ENCODE measurements at places on chromosomes 2 and 18.

DNA sequence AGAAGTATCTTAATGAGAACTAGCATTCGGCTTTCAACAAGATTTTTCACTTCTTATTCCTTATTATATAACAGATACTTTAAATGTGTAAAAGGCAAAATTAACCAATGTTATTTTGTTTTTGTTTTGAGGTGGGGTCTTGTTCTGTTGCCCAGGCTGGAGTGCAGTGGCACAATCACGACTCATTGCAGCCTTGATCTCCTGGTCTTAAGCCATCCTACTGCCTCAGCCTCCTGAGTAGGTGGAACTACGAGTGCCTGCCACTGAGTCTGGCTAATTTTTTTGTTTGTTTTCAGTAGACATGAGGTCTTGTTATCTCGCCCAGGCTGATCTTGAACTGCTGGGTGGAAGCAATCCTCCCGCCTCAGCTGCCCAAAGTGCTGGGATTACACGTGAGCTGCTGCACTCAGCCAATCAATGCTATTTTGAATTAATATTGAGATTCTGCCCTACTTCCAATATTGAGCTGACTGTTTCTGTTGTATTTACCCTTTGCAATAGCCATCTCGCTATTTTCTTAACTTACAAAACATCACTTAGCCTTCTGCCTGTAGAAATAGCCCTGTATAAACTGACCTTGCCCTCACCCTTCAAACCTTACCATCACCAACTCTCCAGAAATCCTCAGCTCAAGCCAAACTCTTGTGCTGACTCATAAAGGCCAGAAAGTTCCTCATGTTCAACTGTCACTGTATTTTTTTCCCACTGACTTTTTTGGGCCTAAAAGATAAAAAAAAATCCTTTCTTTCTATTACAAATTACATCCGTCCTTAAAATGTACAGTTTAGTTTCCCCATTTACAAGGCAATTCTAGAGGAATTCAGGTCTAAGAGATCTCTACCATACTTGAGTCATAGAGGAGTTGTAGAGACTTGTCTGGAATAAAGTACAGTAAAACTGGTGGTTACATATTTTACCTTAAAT, 94.3 kb downstream of the OLA1 start:
- no peak for DNase-seq

DNA sequence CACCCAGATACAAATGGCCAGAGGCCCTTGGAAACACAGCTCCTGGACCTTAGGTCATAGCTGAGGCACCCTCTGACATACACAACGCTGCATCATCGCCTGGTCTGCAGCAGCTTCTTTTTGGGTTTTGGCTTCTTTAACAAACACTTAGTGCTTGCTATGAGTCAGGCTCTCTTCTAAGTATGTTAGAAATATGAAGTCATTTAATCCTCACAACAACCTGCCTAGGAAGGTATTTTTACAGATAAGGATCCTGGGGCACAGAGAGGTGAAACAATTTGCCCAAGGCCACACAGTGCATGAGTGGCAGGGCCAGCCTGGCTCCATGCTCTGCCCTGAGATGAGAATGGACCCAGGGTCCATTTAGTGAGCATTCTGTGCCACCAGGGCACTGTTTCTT, 96.6 kb downstream of the TMEM17 start:
- no peak for DNase-seq

DNA sequence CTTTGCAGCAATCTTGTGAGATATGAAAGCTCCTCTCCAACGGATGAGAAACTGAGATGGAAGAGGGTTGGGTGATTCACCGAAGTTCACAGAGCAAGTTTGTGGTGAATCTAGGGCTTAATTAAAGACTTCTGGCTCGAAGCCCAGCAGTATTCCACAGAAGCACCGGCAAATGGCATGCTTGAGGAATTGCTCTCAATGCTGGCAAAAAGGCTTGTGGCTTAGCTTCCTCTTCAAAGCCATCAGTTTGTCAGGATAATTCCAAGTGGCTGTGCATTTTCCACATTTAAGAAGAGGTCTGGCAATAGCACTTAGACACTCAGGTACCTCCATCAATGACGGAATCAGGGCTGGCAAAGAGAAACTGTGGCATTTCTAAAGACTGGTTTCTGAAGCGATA, 98.7 kb upstream of the SLC66A3 start:
- DNase-seq: no peak

GRCh38 chr2:222033541-222033940, 265.3 kb downstream of the PAX3 start:
- DNase-seq: no peak

DNA sequence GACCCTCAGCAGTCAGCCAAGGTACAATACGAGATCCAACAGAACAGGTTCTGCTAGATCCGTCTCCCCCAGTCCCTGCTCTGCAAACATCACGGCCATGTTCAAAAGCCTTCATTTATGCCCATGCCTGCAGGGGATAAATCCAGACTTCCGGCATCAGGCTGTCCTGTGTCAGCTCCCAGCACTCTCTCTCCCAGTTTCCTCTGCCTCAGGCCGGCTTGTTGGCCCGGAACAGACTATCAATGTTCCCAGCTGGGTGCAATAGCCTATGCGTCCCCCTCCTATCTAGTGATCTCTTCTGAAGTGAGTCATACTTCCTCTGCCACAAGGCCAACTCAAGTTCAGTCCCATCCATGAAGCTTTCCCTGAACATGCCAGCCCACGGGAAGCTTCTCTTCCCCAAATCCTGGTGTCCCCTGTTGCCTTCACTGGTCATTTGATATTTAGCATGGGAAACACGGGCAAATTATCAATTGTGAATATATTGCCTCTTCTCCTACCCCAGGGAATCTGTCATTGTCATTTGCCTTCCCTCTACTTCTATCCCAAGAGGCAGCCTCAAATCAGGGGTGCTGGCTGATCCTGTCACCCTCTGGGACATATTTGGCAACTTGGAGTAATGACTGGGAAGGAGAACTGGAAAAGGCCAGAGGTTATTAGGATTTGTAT, 51.1 kb downstream of the CAPN13 start:
- no peak for DNase-seq

DNA sequence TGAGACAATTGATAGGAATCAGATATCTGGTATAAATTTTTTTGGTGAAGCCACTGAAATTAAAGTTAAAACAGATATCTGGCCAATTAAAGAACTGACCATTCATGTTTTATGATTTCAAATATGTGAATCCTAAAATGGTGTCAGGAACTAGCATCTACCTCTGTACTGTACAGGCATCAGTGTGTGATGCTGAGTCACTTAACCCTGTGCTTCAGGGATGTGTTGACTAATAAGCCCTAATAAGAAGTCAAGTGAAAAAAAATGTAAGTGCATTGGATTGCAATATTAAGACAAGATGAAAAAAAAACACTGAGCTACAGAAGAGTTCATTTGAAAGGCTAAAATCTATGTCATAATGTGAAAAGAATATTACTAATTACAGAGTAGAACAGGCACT, 9.1 kb upstream of the UNC80 start:
- DNase-seq: no peak

DNA sequence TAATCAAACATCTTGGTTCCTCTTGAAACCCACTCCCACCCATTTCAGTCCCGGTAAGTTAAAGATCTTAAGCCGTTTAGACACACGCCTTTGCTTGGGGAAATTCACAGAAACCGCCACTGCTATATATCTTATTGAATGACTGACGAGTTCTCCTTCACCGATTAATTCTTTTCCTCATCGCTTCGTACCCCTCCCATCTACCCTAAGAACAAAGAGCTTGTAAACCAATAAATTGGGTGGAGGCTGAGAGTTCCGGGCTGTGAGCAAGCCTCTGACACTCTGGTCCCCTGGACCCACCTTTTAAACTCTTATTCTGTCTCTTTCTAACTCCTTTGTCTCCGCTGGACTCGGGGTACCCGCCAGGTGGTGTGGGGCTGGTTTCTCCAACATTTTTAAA, 30.6 kb downstream of the TMEM131 start:
- no peak for DNase-seq

DNA sequence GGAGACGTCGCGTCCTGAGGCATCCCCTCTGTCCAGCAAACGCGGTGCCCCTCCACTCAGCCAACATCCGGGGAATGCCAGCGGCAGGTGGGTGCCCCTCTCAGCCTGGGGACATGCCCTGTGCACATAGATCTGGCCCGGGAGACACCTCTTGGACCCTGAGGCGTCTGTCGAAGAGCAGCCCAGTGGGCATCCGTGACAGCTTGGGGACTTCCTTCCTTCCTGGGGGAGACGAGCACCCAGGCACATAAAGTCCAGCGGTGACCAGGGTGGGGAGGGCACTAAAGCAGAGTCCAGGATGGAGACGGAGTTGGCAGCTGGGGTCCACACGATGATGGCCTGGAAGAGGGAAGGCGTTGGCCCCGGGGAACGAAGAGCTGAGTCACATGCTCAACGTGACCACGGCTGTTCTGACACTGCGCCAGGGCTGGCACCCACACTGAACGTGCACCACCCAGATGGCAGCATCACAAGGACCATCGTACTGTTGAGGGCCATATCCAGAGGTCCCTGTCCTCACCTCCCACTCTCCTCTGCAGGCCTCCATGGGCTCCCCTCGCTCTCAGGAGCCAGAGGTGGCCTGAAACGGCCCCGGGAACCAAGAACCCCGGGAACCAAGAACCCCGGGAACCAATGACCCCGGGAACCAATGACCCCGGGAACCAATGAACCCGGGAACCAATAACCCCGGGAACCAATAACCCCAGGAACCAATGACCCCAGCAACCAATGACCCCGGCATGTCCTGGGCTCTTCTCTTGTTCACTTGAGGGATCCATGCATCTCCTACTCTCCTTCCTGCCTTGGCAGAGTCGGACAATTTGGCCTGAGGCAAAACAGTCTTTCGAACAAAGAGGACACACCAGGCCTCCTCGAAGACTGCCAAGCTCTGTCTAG, 22.6 kb downstream of the HDAC4 start:
- no peak for DNase-seq

DNA sequence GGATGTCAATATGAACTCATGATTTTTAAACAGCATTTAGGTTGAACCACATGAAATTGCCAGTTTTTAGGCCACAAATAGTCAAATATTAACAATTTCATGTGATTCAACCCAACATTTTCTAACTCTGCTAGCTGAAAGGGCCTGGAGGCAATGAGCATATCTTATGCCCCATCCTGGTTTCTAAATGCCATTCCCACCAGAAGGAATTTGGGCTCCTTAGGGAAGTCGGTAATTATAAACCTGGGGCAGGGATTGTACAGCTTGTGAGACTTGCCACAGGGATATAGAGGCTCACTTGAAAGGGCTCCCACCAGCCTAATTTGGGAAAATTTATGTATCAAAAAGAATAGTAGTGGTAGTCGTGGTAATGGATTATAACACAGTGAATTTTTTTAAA, 178.4 kb upstream of the ALPP start:
- no peak for DNase-seq

GRCh38 chr2:10043906-10044601, 704 bp downstream of the KLF11 start:
- DNase-seq: peak; percentile 97

GRCh38 chr2:209519271-209519670, 95.4 kb downstream of the MAP2 start:
- DNase-seq: no peak

DNA sequence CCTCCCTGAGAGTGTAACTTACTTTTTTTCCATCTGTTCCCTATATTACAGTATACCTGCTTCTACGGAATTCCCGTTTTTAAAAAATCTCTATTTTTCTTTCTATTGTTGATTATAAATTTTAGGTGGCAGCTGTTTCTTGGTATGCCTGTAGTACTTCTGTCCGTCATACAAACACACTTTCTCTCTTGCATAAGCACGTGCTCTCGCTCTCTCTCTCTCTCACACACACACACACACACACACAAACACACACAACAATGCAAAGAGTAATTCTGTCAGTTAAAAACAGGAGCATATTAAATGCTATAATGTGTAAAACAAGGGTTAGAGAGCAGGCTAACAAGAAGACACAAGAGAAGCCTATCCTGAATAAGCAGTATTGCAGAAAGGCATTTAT, 140.5 kb downstream of the THADA start:
- DNase-seq: no peak

DNA sequence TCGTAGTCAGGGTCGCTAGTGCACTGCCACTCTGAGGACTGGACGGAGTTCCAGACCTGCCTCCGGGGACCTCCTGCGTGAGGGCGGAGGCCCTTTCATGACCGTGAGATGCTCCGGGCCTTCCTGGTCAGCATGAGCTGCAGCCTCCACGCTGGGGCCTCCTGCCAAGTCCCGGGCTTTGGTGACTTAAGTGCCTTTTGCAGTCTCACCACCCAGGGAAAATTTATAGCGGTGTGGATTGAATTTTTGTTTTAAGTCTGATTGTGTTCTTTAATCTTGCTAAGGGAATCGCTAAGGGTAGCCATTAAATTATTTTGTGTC, 33.6 kb downstream of the CHRNA1 start:
- DNase-seq: no peak

GRCh38 chr2:232376260-232376659, 2.3 kb upstream of the ALPP start:
- DNase-seq: no peak

GRCh38 chr2:27074738-27075565, 3.5 kb upstream of the EMILIN1 start:
- DNase-seq: peak; percentile 21

- DNase-seq: no peak
Observed at GRCh38 chr2:244547-244946, 19.3 kb downstream of the SH3YL1 start.

DNA sequence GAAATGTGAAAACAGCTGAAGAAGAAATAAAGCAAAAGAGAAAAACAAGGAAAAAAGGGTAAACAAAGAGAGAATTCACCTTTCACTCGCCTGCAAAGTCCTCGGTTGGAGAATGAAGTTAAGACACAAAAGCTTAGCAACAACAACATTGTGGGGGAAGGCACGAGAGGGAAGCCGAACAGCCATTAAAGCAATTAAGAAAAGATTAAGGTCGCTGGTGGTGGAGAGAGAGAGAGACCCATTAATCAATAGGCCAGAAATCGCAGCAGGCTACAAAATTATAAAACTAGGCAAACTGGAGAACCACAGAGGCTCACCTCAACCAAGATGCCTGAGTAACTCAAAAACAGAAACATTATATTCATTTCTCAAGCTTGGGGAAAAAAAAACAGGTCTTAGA, 120.0 kb upstream of the SIX3 start:
- DNase-seq: no peak

DNA sequence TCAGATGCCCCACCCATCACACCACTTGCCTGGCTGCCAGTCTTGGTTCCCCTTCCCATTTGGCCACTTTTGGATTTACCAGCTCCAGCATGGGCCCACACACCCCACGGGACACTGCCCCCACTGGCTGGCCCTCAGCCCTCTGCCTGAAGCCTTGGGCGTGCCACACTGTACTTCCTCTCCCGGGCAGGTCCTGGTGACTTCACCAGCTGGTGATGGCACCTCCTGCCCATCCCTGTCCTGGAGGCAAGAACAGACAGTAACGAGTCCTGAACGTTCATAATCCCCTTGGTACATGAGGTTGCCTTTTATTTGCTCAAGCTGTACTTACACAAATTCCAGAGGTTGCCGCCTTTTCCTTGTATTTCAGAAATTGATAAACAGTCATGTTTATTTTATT, 81.1 kb downstream of the TMEM17 start:
- DNase-seq: no peak

- DNase-seq: no peak
Observed at GRCh38 chr2:59276917-59277316, 1035.8 kb upstream of the FANCL start.

Data from activated T-cell treated with anti-CD3 and anti-CD28 coated beads for 24 hours (primary cell).